Kidney capillary endothelial cell (primary cell): ENCODE measurements at places on chromosomes 2 and 18.

DNA sequence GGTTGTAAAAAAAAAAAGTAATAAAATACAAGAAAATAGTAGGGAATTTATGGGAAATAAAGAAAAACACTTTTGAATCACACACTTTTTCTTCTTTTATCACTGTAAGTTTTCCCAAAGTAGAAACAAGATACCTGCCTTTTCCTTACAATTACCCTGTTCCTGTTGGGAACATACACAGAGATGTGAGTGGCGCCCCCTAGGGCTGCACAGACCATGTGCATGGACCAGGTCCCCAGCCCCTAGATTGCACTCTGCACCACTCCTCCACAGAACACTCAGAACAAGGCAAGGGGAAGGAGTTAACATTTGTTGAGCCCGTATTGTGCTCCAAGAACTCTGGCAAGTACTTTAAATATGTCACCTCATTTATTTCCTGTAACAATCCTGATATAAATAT, 118.7 kb upstream of the NRP2 start:
- no peak for DNase-seq

GRCh38 chr2:74576863-74577229, 22.3 kb downstream of the DOK1 start:
- no peak for DNase-seq

DNA sequence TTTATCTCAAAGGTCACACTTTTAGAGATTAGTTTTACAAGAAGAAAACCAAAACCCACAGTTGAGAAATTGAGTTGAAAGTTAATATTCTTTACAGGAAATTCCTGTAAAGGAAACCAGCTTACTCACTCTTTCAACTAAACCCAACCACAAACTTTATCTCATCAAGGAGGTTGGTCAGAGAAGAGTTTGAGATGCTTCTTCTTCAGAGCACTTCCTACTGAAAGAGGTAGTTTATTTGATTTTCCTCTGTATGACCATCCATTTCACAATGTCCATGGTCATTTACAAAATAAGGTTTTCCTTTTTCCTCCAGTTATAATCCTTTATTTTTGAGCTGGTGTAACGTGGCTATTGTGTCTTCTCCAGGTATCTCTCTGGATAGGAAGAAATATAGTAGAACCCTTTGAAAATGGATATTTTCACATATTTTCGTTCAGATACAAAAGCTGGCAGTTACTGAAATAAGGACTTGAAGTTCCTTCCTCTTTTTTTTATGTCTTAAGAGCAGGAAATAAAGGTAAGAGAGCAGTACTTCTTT, 4.5 kb upstream of the IL18RAP start:
- DNase-seq = no peak

GRCh38 chr18:28248653-28249052, 71.7 kb upstream of the CDH2 start:
- DNase-seq = no peak

GRCh38 chr2:225867071-225867470, 467.6 kb downstream of the NYAP2 start:
- DNase-seq = no peak

DNA sequence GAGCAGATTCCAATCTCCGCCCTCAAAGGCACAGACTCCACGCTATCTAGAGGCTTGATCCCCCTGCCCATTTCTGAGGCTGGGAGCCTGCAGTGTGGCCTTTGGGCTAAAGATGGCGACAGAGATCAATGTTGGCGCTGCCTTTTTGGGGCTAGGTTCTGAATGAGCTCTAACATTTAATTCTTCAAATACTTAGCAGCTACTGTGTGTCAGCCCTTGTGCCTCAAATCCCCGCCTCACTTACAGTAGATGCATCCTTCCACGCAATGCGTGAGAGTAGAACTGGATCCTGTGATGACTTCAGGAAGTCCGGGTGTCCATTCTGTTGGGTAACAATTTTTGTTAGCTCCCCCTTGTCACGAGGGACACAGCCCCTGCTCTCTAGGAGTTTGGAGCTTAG, 12.4 kb downstream of the IL1F10 start:
- peak; percentile 33 for DNase-seq

DNA sequence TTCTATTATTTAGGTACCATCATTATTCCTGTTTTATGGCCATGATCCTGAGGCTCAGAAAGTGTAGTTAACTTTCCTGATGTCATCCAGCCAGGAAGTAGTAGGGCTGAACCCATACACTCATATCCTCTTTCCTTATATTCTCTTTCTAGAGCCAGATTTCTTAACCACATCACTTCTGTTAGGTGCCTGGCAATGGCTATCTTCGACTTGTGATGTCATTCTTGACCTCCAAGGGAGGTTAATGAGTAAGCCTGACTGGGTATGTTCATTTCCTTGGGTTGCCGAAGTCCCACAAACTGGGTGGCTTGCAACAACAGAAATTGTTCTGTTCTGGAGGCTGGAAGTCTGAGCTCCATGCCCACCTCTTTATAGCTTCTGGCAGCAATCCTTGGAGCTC, 43.4 kb downstream of the ITGB6 start:
- DNase-seq = peak; percentile 99

DNA sequence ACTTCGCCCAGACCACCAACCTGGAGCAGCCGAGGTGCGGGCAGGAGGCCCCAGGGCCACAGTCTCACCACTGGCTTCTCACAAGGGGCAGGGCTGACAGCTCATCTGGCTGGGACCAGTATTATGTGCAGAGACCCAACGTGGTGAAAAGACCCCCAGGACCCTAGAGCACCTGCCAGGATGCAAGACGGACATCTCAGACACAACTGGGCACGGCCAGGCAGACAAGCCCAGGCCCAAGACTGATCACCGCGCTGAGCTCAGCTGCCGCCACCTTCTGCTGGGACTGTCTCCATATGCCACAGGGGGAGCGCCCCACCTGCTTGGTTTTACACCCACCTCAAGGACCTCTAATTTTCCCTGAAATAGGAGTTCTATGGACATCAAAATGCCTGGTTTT, 23.2 kb downstream of the HDAC4 start:
- no peak for DNase-seq

DNA sequence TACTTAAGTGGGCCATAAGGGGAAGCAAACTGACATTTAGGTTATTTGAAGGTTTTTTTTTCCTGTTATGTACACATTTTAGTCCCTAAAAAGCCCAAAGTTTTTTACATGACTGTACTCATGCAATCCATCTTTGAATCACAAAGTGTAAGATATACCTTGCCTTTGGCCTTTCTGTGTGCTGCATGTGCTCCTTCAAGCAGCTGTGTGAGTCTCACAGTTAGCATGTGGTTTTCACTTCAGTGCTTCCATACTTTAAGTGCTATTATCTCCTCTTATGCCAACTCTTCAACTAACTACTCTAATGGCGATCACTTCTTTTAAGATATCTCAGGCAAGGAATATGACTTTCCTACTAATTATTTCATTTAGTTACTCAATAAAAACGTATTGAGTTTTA, 597.1 kb upstream of the ACVR2A start:
- no peak for DNase-seq

DNA sequence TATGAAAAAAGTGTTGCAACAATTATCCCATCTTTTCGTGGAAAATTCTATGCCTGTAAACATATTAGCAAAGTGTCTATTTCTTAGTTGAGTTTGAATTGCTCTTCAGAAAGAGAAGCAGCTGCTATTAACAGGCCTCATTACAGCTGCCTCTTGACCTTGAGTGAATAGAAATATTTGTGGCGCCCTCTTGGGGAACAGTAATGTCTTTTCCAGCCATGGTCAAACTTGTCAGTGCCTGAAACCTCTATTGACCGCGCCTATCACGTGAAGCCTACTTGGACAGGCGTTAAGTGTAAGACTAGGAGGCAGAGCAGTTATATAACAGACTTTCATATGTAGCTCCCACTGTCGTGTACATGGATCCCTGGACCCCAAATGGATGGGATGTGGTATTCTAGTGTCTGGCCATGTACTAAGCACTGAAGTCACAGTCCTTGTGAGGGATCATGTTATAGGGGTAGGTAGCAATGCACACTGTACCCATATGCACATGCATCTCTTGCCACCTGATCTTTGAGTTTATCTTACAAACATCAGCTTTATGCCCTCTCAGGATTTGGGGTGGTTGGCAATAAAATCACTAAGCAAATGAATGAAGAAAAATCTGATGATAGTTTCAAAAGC, 245.0 kb downstream of the PTGR3 start:
- peak; percentile 36 for DNase-seq

DNA sequence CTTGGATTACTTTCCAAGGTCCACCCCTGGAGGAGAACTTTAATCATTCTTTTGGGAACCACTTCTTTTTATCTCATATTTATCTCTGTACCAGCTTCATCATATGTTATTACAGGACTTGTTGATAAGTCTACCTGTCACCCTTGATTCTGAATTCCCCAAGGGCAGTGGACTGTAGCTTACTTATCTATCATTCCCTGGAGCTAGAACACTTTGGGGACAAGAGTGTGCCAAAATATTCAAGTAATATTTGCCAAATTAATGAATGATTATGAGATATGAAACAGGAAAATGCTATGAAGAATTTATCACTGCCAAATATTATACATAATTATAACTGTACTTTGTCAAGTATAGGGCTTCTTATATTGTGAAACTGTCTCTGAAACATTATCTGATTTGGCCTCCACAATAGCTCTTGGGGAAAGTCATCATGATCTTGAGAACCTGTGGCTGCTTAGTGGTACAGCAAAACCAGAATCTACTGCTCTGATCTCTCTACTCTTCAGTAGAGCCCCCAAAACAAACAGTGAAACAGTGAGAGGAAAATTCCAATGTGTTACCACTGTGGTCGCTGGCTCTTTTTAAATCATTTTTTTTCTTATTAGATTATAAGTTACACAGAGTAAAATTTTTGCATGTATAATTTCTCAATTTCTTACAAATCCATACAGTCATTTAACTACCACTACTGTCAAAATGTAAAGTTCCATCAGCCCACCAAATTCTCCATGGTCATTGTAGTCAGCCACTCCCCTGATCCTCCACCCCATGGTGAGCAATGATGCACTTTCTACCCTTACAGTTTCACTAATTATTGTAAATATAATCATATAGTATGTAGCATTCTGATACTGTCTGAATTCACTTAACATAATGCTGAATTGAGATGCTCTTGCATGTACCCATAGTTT, 197.5 kb downstream of the PIEZO2 start:
- no peak for DNase-seq

DNA sequence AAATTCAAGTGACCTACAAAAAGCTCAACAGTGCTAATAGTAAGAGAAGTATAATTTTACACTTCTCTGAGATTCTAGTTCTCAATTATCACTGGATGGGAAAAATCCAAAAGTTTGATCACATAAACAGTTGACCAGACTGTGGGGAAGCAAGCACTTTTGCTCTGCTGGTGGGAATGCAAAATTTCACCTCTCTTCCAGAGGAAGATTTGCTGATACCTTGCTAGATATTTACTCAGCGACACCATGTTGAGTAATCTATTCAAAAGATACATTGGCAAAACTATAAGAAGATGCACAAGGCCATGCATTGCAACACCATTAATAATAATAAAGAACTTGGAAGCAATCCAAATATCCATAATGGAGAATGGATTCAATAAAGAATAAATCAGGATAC, 204.4 kb downstream of the MREG start:
- DNase-seq = no peak

DNA sequence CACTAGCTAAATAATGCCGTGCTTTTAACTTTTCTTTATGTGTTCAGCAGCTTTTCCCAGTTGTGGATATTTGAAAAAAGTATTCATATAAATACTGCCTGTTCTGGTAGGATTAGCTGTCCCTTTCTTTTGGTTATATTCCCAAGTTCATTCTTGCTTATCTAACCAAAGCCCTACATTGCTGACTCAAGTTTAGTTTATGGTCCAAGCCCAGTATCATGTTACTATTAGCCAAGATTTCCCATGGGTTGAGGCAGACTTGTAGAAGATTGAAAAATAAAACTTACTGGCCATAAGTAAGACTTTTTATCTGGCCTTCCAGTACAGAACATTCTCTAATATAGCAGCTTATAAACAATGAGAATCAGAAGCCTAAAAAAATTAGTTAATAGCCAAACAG, 49.7 kb upstream of the NFE2L2 start:
- DNase-seq = no peak

GRCh38 chr18:9130806-9131205, 5.8 kb upstream of the ANKRD12 start:
- DNase-seq = no peak

- no peak for DNase-seq
Measured at GRCh38 chr2:234973008-234973407, 21.2 kb downstream of the SH3BP4 start.

GRCh38 chr18:40208958-40209357, 1746.1 kb upstream of the PIK3C3 start:
- DNase-seq = no peak

DNA sequence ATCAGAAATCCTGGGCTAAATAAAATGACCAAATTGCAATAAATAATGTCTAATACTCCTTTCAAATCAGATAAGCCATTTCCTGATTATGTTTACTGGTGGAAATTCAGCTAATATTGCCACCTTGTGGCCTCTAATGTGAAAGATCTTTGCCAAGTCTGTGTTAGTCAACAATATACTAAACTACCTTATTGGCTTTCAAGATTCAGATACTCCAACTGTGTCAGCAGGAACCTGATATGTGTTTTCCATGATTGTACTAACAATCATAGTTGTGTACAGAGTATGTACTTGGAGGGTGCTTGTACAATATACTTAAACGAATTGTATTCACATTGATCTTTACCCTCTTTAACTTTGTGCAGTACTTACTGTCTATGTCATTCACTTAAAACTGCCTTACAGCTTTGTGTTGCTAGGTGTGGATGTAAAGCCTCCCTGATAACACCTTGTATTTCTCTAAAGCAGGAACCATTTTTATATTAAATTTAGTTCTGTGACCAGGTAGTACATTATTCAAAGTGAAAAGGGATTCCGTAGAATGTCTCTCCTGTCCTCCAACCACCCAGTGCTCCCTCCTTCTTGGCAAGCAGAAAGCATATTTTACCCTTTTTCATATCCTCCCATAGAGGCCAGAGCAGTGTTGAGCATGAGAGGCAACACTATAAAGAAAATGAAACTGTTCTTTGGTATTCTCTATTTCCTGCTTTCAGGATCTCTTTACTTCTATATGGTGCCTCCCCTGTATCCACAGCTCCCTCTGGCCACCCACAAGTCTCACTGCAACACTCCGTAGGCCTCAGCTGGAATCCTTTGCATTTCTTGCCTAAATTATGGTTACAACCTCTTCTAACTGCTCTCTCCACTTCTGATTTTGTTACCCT, 75.2 kb upstream of the C2orf15 start:
- peak; percentile 76 for DNase-seq

DNA sequence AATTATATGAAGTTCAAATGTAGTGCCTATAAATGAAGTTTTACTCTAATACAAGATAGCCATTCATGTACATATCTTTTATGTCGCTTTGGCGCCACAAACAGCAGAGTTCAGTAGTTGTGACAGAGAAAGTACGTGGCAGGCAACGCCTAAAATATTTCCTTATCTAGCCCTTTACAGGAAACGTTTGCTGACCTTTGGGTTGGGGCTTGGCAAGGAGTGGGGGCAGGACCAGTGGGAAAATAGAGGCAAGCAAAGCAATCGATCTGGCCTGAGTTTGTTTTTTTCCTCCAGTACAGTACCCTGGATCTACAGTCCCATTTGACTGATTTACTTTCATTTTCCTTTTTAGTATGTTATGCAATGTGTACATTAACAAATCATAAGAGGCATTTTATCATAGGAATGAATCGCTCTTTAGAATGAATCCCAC, 13.1 kb downstream of the CCDC68 start:
- peak; percentile 49 for DNase-seq
